ENCODE measurements at places on chromosomes 3 and 15.

DNA sequence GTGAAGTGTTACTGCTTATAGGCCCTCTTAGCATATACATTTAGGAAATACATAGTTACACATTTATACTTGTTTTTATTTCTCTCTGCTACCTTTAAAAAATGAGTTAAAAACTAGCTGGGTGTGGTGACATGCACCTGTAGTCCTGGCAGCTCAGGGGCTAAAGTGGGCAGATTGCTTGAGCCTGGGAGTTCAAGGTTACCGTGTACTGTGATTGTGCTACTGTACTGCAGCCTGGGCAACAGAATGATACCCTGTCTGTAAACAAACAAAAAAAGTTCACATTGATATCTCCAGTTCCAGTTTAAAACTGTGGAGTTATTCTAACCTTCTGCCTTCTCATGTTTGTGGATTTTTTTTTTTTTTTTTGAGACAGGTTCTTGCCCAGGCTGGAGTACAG lies 12.1 kb downstream of the PDCD6IP start:
- no peak for DNase-seq

- DNase-seq = peak; percentile 65
Observed at GRCh38 chr15:71304681-71305080, 189.4 kb downstream of the THSD4 start.

GRCh38 chr3:38916706-38917105 lies 100.7 kb upstream of the SCN10A start:
- peak; percentile 51 for DNase-seq

- no peak for DNase-seq
Observed at GRCh38 chr3:124360563-124360962, 368.6 kb upstream of the ROPN1 start.

DNA sequence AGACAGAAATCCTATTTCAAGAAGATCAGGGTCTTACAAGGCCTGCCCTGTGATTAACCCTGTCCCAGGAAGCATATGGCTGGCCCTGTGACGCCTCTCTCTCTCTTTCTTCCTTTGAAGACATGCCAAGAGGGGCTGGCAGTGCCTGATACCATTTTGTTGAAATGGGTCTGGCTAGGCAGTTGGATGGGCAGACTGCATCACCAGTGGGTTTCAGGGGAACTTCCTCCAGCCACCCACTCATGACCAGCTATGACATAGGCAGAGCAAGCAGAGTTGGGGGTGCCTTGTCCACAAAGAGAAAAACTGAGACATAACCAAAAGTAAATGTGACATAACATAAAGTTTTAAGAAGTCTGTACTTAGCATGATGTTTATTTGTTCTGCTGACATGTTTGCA lies 31.4 kb upstream of the MANF start:
- DNase-seq = no peak

DNA sequence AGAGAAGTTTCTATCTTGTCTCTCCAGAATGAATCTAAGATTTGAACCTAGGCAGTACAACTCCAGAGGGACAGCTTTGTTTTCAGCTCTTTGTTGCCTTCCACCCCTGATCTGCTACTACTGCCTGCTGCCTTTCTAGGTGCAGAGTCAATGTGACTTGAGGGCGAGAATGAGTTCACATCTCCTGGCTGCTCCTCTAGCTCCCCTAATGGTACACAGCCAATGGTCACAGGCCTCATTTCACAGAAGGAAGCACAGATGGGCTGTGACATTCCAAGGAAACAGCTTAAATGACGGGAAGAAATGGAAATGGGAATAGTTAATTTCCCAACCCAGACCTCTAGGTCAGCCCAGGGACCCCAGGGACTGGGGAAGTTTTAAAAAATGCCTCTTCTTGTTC lies 32.4 kb downstream of the FAM43A start:
- DNase-seq = no peak

- no peak for DNase-seq
Observed at GRCh38 chr3:50293079-50293801, 1.0 kb upstream of the IFRD2 start.

GRCh38 chr3:38475716-38476115 lies 20.4 kb upstream of the EXOG start:
- no peak for DNase-seq

DNA sequence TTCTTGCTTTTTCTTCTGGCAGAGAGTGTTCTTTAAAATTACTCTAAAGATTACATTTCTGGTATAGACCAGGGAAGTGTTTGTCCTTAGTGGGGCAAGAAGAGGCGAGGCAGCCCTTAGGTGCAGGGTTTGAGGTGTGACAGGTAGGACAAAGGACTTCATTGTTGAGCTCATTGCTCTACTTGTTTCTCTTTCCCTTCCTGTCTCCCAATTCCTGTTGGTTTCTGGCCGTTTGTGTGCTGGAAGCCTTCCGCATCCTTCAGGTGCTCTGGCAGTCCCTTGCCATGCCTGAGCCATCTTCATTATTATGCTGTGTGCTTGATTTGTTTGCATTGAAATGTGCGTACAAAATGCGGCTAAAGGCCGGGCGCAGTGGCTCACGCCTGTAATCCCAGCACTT lies 85.1 kb downstream of the CCK start:
- DNase-seq = no peak

- DNase-seq = no peak
Observed at GRCh38 chr3:169701457-169701856, 37.9 kb upstream of the MECOM start.

DNA sequence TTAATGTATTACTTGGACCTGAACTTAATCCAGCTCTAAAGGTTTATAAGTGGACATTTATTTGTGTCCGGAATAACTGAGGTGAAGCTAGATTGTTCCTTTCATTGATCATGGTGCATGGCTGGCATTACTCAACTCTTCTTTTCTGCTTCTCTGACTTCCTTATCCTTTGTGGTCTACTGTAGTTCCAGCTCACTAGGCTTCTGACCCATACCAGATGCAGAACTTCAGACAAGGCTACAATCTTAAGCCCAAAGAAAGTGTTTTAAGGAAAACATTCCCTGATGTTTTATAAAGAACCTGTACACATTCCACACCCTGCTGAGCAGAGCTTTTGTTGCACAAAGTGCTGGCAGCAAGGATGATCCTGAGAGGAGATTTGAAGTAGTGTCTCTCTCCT lies 250.8 kb upstream of the TGFBR2 start:
- peak; percentile 48 for DNase-seq

DNA sequence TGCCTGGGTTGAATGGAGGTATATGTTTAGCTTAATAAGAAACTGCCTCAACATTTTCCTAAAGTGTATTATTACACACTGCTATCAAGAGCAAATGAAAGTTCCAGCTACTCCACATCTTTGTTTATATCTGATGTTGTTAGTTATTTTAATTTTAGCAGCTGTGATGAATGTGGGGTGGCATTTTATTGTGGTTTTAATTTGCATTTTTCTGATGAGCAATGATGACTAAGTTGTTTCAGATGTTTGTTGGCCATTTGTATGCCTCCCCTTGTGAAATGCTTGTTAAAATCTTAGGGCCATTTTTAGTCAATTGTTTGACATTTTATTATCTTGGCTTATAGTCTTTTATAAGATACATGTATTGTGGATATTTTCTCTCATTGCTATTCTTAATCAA lies 260.4 kb upstream of the SLCO3A1 start:
- peak; percentile 48 for DNase-seq

- DNase-seq = no peak
Observed at GRCh38 chr3:182925944-182926337, 54.4 kb downstream of the DCUN1D1 start.

- no peak for DNase-seq
Observed at GRCh38 chr3:137992592-137992991, 17.4 kb upstream of the CLDN18 start.

GRCh38 chr3:169145540-169146178 lies 517.9 kb downstream of the MECOM start:
- no peak for DNase-seq

GRCh38 chr3:127734754-127735473 lies 62.2 kb downstream of the ABTB1 start:
- peak; percentile 99 for DNase-seq

DNA sequence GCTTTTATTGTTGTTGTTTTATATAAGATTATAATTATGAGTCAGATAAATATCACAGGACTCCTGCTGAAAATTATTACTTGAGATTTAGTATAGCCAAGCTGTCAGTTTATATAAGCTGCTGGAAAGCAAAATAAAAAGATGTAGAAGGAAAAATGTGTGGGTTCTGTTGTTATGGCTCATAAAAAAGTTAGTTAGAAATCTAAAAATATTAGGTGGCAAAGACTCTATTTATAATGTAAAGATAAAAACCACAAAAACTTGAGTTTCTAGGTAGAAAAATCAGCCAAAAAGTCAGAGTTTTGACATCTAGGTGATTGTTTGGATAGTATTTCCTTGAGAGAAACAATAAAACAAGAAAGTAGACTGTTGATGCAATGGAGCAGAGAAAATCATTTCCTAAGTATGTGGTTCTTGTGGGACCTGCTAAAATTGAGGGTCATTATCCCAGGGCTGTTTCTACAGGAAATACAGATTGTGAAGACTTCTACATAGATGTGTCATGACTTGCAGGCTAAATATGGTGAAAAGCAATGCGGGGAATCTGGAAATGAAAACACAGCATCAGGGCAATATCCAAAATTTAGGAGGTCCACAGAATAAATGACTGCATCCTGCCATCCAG lies 1109.6 kb upstream of the CADM2 start:
- DNase-seq = no peak

- DNase-seq = peak; percentile 85
Observed at GRCh38 chr15:39282663-39283208, 298.1 kb upstream of the THBS1 start.

GRCh38 chr3:99931059-99931458 lies 113.4 kb downstream of the CMSS1 start:
- no peak for DNase-seq

DNA sequence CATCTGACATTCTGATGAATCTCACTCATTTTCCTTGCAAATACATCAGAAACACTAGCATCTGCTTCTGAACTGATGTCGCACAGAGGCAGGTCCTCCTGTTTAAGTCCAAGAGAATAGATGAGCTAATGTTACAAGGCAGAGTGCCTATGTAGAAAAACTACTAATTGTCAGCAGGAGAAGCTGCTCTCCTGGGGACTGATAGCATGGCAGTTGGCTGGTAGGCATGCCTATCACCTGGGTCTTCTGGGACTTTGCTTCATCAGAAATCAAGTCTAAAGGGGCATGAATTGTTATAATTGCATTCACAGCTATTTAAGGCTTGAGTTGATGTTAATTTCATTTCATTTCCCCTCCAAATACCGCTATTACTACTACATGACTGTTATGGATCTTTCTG lies 457.2 kb downstream of the RAP2B start:
- DNase-seq = no peak

DNA sequence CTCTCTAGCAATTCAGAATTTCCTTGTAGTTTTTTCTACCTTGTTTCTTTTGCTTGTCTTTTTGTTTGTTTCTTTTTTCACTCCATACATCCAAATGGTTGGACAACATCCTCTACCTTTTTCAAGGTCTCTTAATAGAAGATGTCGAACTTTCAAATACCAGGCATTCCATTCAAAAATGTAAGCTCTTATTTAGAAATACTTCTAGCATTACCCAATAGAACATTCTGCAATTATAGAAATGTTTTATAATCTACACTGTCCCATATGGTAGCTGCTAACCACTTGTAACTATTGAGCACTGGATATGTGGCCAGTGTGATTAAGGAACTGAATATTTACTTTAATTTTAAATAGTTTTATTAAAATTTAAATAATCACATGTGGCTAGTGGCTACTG lies 196.2 kb upstream of the MRPL3 start:
- DNase-seq = peak; percentile 85

GRCh38 chr3:179956416-179956830 lies 80.3 kb downstream of the PEX5L start:
- no peak for DNase-seq

- no peak for DNase-seq
Observed at GRCh38 chr3:32313723-32314473, 75.4 kb downstream of the CMTM8 start.
